ENCODE measurements at places on chromosomes 1 and 21.

DNA sequence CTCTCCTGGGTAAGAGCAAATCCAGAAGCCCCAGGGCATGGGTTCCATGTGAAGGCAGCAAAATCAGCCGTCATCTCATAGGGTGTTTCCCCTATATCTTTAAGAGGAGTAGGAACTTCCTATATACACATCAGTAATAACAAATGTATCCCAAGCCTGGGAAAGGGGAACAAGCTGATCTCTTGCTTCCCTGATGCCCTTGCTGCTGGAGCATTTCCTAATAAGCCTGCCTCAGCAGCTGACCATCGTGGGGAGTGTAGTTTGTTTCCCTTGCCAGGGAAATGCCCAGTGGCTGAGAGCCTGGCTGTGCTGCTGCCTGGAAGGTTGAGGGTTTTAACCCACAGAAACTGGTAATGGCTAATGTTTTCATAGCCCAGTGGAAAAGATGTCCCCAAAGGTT lies 177.0 kb downstream of the NPHP4 start:
- DNase-seq: no peak

GRCh38 chr1:232937741-232938375 lies 12.6 kb upstream of the NTPCR start:
- DNase-seq: no peak

DNA sequence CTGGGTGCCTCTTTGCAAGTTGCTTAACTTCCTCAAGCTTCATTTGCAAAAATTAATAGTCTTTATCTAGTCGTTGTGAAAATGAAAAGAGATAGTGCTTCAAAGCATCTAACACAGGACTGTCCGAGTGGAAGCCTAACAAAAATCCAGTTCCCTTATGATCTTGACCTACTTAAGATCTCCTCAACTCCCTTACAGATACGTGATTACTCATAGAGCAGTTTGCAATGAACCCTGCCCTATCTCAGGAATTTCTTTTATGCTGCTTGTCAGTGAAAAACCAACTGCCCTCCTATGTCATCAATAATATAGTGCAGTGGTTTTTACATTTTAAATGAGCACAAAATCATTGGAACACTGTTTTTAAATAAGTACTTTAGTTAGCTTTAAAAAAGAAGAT lies 314.3 kb downstream of the BACH1 start:
- no peak for DNase-seq

DNA sequence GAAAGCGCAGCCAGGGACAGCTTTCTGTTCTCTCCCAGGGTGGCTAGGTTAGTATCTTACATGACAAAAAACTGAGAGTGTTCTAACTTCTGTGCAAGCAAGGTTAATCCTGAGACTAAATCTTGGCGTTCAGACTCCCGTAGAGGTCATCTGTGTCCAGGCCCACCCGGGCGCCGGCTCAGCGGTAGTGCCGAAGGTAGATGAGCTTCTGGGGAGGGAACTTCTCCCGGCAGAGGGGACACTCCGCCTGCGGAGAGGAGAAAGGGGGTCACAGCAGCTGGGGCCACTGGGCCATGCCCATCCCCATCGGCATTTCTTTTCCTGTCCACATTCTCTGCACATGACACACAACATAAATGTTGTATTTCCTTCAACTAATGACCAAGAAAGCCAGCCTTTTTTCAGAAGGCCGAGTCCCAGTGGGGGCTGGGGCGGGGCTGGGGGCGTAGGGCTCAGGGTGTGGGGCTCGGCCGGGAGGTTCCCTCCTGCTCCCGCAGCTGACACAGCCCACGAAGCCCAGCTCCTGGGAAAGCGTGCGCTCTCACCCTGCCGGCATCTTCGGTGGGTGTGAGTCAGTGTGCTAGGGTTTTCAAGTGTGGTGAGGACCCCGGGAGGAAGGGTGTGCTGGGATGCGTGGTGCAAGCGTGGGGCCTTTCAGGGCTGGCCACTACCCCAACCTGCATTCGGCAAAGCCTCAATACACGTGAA lies 6.6 kb downstream of the PEX10 start:
- no peak for DNase-seq

DNA sequence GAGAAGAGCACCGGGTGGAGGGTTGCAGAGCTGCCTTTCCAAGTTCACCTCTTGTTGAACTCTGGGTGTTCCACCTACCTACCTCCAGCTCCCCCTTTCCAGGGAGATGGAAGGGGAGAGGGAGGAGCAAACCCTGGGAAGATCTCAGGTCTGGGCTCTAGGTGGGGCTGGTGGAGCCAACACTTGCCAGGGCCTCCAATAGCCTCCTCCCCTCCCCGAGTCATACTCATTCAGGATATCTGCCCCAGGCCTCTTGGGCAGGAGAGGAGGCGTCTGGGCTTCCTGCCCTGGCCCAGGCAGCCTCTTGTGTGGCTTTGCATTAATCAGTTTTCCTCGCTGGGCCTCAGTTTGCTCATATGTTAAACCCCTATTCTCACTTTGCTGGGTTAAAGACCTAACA lies 13.4 kb downstream of the RAP1GAP start:
- DNase-seq: no peak

- peak; percentile 65 for DNase-seq
These were observed 11.6 kb downstream of the TINAGL1 start for GRCh38 chr1:31587720-31588423.

DNA sequence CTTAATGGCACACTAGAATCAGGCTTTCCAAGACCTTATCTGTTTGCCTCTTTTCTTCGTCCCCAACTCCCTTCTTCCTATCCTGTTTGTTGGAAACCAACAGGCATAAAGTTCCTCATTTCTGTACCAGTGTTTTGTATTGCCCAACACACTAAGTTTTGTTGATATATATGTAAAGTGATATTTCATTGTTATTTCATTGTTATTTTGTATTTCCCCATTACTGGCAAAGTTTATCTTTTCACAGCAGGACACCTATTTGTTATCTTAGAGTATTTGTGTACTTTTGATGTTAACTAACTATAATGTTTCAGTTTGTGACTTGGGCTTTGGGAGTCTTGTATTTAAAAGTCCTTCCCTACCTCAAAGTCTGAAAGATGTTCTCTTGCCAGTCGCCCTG lies 27.1 kb downstream of the FAM20B start:
- no peak for DNase-seq

GRCh38 chr1:81452693-81453366 lies 347.9 kb upstream of the ADGRL2 start:
- DNase-seq: no peak

- no peak for DNase-seq
These were observed 57.3 kb downstream of the PHACTR4 start for GRCh38 chr1:28426831-28427230.

- no peak for DNase-seq
These were observed 6.2 kb upstream of the C1orf74 start for GRCh38 chr1:209790286-209791193.

DNA sequence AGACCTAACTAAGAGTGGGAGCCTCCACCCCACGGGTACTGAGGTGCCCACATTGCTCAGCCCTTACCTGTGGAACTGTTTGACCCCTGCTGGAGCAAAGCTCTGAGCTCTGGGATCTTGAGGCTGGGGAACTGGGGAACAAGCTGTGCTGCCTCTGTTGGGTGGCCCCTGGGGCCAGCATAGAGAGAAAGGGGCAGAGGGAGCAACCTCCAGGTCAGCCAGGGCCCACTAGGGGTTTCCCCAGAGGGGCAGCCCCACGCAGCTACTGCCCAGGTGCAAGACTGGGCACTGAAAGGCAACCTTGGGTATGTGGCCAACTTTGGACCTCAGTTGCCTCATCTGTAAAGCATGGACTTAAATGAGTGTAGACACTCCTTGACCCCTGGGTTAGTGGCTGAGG lies 23.5 kb upstream of the EPB41 start:
- no peak for DNase-seq
